Activated CD4-positive, CD25-positive, alpha-beta regulatory T cell (primary cell): ENCODE measurements at places on chromosomes 5 and 9.
A peak's percentile ranks its signal among the peaks of the same experiment; 100 is the strongest.

DNA sequence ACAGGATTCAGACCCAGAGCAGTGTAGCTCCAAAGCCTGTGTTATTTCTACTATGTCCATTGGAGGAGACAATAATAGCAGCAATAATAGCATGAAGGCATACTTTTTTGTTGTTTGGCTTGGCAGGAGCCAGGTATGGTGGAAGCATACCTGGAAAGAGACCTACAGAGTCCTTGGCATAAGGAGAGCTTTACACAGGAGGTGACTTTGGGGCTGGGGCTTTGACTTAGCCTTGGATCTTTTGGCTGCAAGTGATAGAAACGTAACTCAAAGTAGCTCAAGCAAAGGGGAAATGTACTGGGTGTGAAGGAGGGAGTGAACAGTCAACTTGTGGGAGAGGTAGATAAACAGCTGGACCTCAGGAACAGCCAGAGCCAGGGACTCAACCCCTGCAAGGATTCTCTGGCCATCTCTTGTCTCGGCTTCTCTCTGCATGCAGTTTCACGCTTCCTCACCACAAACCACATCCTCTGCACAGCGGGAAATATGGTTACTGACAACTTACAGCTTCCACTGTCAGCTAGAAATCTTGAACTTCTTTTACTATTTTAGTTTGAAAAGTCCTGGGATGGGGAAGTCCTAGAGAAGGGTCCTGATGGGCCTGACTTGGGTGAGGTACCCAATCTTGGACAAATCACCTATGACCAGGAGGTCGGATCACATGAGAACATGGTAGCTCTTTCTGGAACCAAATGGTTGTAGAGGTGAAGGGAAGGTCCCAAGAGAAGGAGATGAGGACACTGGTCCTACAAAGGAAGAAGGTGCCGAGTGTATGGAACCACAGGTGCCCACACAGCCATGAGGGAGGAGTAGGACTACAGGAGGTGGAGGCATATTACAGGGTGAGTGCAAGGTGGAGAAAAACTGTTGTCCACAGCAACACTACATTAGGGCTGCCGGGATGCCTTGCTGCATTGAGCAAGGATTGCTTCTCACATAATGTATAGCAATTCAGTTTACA lies 47.0 kb upstream of the TGFBR1 start:
- peak; percentile 35 for DNase-seq

DNA sequence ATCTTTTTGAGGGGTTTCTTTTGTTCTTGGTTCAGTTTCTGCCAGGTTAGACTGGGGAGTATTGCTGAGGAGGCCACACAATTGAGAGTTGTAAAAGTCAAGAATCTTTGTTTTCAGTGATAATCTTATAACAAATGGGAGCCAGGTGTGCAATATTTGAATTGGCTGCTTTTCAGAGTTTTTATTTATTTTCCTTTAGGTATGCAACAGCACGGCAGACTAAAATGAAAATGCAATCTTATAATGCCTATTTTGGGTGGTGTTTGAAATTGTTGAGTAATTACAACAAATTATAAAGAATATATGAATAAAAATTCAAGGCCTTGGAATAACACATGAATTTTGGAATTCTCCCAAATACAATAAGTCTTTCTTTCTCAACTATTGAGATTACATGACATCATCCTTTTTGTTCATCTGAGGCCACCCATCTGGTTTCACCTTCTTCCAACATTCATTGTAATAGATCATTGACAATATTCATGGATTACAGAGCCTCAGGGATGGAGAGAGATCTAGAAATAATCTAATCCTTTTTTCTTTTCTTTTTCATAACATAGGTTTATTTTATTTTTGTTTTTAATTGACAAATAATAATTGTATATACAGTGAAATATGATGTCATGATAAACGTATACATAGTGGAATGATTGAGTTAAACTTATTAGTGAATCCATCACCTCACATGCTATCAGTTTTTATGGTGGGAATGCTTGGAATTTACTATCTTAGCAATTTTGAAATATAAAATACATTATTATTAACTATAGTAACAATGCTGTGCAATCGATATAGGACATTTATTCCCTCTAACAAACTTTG lies 1061.0 kb downstream of the NR2F1-AS1 start:
- no peak for DNase-seq

DNA sequence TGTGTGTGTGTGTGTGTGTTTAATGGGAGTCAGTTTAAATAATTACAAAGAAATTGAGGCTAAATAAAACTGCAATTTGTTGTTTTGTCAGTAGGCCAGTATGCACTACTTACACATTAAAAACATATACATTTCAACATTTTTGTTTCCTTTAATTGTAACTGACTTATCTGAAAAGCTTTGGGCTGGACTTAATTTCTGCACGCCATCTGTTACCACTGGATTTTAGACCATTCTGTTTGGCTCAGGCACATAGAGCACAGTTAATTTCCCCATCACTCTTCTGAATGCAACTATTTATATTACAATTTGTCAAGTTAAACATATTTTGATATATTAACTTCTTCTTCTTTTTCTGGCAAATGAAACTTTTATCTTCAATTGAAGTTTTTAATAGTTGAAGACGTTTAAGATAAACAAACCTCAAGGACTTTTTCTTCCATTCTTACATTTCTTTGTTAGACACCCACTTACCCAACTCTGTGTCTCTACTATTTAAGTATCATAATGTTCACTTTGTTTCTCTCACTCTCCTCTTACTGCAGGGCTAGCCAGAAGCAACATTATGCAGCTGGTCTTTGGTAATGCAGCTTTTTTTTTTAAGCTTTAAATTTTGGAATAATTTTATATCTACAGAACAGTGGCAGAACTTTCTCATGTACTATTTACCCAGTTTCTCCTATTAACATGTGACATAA lies 253.4 kb upstream of the ANKH start:
- no peak for DNase-seq

- DNase-seq, result peak; percentile 56
Measured at GRCh38 chr5:79612667-79613198, 492 bp downstream of the TENT2 start.

DNA sequence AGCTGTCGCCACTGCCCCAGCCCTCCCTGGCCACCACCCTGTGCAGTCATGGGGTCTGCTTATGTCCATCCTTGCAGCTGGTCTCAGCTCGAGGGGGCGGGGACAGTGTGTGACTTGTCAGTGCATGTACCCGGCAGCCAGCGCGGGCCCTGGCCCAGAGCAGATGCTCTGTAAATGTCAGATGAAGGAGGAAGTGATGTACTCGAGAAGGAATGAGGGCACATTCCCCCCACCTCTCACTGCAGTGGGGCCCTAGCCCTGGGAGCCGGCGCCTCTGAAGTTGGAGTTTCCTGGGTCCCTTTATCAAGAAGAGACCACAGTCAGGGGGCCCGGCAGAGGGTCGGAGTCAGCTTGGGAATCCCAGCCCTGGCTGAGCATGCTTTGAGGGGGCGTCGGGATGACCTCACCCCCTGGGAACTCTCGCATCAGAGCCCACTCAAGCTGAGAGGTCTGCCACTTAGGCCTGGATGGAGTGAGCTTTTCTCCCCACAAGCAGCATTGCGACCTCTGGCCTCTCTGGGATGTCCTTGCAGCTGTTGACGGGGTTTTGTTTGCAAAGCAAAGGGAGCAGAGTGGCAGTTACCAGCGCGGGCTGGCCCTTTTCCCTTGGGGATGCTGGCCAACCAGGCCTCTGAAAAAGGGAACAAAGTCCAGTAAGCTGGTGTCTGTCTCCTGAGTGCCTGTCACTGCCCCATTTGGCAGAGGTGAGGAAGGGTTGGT lies 19.0 kb downstream of the NEURL1B start:
- DNase-seq, result no peak

GRCh38 chr9:136267261-136268111 lies 21.9 kb upstream of the QSOX2 start:
- peak; percentile 76 for DNase-seq
